ENCODE measurements at places on chromosomes 3 and 15.

DNA sequence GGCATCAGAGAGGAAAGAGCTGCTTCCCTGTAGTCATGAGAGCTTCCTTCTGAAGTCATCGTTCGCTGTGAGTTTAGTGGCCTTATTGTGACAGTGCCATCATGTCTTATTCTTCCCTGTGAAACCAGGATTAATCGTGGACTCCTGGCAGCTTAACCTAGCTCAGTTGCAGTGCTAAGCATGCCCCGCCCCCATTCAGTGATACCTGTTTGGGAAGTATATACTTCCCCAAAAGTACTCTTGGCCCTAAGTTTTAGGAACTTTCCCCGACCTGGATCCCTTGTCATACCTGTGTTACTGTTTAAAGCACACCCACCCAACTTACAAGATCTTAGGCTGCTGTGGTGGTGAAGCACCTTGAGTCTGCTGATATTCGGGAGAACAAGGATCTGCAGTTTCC is 32.1 kb upstream of the TIMP4 start:
- DNase-seq: no peak

DNA sequence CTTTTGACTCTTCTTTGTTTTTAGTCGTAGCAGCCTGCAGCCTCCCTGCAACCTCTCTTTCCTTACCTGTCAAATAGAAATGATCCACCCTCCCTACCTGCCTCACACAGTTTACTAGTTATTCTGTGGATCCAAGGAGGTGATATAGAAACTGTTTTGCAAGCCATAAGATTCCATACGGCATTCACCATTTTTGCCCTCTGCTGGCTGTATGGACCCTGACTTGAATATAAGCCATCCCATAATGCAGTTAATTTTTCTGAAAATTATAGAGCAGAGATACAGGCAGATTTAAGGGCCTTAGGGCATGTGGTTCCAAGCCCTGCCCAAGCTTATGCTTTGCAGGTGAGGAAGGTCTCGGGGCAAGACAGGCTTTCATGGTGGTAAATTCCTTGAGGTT is 63.8 kb downstream of the CPN2 start:
- no peak for DNase-seq

DNA sequence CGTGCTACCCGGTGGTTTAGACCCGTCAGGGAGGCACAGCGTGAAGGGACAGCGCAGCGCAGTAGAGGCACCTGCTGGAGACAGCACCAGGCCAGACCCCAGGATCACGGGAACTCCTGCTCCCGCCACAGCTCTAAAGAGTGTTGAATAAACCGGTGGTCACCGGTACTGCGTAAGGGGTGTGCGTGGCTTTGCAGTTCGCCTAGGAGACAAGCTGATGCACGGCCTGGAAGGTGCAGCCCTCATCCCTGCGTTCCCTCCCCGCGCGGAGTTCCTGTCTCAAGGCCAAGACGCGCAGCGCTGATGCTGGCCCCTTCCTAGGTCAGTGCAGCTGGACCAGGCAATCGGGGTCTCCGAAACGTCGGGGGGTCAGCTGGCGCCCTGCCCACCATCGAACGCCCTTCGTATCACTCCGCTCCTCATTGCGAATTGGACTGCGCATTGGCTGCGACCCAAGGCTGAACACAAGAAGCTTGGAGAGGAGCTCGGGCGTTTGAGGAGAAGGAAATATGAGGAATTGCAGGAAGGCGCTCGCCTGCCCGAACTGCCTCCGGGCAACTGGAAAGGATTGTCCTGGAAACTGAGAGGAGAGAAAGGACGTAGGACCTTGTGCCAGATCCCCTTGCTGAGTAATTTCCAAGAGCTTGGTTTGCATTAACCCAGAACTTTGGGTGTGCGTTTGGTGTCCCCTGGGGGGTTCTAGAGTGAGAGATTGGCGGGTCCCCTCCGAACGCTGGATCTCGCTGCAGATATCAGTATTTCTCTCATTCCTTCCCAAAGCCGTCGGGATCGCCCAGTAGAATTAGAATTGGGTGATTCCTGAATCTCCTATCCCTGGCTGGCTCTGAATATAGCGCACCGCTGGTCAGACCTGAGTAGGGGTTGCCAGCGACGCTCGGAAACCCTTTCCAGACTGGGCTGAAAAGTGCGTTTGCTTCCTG is 2.3 kb upstream of the SOX14 start:
- DNase-seq: no peak

DNA sequence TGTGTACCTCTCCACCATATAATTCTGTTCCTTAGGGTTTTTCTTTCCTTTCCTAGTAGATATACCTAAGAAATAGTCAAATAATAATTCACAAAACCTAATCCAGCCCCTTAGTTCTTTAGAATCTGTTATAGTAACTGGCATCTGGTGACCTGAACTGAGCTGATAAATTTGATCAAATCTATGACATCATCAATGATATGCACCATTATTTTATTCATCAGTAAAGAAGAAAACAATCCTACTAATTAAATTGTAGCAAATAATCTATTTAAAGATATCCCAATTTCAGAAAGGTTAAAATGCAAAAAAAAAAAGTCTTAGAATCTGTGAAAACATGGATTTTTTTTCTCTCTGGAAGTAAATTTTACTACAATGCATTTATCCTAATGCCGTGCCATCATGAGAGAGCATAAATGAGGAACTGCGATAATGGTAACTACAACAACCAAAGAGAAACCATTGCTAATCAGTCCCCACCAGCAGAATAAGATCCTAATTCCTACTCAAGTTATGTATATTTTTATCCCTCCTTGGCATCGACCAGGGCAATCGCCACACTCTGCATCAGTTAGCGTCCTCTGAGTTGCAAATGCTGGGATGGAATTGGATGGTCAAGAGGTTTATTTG is 6.6 kb upstream of the MNS1 start:
- DNase-seq: no peak

DNA sequence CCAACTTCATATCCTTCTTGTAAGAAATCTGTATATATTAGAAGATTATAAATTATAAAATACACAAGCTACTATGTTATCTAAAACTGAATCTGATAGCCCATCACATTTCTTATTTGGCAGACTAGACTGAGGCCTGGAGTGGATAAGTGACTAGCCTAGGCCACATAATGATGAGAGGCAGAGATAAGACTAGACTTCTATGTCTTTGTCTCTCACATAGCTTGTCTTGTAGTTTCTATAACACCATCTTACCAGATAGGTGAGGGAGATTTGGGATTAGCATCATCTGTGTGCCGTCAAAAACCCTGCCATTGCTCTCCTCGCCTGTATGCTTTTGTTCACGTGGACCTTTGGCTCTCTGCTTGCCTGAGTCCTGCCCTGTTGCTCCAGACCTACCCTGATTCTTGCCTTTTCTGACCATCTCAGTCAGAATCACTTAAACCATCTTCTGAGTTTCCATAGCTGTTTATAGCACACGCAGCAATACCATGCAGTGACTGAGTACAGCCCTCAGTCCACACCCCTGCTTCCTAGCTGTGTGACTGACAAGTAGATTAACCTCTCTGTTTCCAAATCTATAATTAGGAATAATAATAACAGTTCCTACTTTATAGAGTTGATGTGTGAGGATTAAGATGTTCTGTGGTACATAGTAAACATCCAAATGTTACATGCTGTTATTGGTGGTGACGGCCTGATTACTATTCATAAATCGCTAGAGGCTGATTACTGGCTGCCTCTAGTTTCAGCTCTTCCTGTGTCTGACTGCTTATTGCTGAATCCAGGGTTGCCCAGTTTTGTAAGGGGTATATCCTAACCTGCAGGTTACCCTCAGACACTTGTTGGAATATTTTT is 49.7 kb downstream of the PDE8A start:
- no peak for DNase-seq

- no peak for DNase-seq
These were observed 142.8 kb upstream of the TSC22D2 start for GRCh38 chr3:150265305-150265704.

- no peak for DNase-seq
These were observed 69.8 kb downstream of the CD200R1L start for GRCh38 chr3:112776836-112777235.

- no peak for DNase-seq
These were observed 24.4 kb downstream of the PTPN23 start for GRCh38 chr3:47404955-47405790.

GRCh38 chr15:99443056-99443756 is 122.6 kb upstream of the MEF2A start:
- no peak for DNase-seq

DNA sequence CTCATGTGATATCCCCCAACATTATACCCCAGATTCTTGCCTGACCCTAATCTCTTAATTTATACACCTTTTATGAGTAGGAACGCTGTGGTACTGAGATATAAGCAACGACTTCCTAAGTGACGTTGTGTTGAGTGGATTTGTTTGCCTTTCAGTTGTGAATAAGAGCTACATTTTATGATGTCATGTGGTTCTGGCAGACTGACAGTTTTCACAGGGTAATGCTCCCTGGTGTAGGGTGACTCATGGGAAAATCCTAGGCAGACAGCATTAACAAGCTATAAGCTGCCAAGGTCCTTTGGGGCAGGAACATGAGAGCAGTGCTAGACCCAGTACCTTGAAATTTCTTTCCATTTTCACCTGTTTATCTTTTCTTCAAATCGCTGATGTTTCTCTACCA is 11.2 kb downstream of the C3orf52 start:
- DNase-seq: no peak

GRCh38 chr3:73509816-73510215 is 114.9 kb downstream of the PDZRN3 start:
- DNase-seq: no peak

GRCh38 chr3:52022323-52023100 is 26.8 kb upstream of the RPL29 start:
- DNase-seq: no peak

- DNase-seq: no peak
These were observed 68.3 kb upstream of the SLC12A8 start for GRCh38 chr3:125280668-125281361.

- no peak for DNase-seq
These were observed 17.8 kb downstream of the CRTC3 start for GRCh38 chr15:90547540-90547939.

- DNase-seq: no peak
These were observed 1.5 kb downstream of the ABCC5 start for GRCh38 chr3:184016169-184016570.

- DNase-seq: no peak
These were observed 26.9 kb upstream of the EHHADH start for GRCh38 chr3:185280572-185281365.

GRCh38 chr15:48802867-48803266 is 8.0 kb downstream of the CEP152 start:
- DNase-seq: no peak

- no peak for DNase-seq
These were observed 5.5 kb downstream of the PAQR5 start for GRCh38 chr15:69304182-69304545.

GRCh38 chr3:187709155-187709554 is 6.8 kb upstream of the RTP2 start:
- no peak for DNase-seq

- peak; percentile 20 for DNase-seq
These were observed 62.8 kb upstream of the HERC1 start for GRCh38 chr15:63896336-63897115.

- DNase-seq: no peak
These were observed 13.9 kb downstream of the STAC start for GRCh38 chr3:36394176-36394575.

- DNase-seq: no peak
These were observed 84.7 kb downstream of the SEC22A start for GRCh38 chr3:123286308-123287023.

GRCh38 chr3:69435274-69436265 is 49.7 kb upstream of the FRMD4B start:
- DNase-seq: no peak

GRCh38 chr15:74438721-74439316 is 5.1 kb upstream of the SEMA7A start:
- peak; percentile 55 for DNase-seq

GRCh38 chr15:83283813-83284558 is 478 bp downstream of the BNC1 start:
- no peak for DNase-seq

DNA sequence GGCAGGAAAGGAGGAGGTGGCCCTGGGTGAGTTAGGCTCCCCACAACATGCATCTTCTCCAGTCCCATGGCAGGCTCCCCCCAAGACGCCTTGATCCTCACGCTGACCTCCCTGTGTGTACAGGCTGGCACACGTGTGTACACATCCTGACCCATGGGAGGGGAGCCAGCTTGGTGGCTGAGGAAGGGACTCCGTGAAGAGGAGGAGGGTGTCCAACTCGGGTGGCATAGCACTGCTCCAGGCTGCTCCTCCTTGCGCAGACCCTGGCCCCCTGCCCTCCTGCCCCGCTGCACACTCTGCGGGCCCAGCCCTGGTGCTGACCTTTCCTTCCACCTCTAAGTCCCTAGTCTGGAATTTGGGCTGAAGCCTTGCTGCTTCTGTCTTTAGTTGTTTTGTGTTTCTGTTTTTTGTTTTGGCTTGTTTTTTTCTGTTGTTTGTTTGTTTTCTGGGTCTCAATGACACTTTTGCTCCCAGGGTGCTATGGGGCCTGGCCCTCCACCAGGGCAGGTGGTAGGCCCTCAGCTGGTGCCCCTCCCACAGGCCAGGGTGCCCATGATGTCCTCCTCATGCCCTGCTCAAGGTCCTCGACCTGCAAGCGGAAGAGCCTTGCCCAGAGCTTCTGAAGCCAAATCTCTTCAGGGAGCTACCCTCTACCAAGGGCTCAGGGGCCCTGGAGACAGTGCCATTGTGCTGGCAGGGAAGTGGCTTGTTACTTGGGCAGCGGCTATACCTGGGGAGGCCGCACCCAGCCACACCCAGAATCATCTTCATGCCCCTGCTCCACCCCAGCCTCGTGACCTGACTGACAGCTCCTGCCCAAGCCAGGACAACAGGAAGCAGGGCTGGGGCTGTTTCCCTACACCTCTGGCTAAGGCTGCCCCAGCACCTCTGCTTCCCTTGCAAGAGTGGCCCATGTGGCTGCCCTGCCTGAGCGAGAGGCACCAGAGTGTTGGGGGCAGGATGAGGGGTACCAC is 5.1 kb downstream of the EPHB3 start:
- DNase-seq: no peak

GRCh38 chr3:144041960-144042556 is 70.4 kb downstream of the DIPK2A start:
- no peak for DNase-seq

All from stimulated activated CD8-positive, alpha-beta memory T cell treated with anti-CD3 and anti-CD28 coated beads, Interleukin-2, amount 100 ng/mL, for 1 hour (primary cell).